NCI-H526 (cell line): ENCODE measurements at places on chromosomes 11 and 22.

DNA sequence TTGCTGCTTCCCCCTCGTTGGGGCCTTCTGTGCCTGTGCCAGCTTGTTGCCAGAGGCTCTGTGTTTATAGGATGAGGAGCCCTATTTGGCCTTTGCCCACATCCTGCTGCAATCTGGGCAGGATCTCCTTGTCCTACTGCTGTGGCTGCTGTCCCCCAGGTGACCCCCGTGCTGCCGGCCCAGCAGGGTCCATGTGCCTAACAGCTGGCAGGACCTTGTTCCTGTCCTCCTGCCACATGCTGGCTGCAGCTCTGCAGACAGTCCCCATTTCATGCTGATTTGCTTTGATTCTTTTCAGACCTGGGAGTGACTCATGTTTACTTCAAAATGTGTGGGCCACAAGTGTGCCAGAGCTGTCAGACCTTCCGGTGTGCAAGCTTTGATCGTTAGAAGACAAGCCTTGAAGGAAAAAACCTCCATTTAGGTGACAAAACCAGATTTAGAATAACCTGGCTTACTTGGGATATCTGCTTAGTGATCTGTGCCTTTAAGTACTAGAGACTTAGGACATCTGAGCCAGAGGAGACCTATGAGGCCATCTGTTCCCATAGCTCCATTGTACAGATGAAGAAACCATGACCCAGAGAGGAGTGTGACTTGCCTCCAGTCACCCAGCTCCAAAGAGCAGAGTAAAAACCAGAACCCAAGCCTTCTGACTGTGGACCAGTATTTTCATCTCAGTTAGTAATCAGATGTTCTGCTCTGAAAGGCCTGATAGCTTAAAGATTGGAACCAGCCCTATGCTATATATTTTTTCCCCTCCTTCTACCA, 11.1 kb downstream of the NAV2 start:
- no peak for DNase-seq

- DNase-seq = no peak
These were observed at the start of gene CASP12 for GRCh38 chr11:104897891-104898684. TSS of gene CASP12 (minus strand) at chr11:104898460.

- DNase-seq = no peak
These were observed 43.2 kb upstream of the FADD start for GRCh38 chr11:70159627-70160570.

DNA sequence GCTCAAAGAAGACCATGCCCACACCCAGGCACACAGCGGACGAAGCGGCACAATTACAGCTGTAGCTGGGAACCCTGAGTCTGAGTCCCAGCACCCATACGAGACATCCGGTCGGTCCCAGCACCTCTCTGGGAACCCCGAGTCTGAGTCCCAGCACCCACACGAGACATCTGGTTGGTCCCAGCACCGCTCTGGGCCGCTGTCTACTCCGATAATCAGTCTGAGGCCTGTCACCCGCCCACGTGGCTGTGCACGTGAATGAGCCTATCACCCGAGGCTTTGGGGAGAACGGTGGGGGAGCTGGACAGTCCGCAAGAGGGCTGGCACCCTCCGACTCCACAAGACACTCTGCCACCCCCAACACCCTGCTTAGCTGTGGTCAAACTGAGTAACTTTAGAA, 6.2 kb downstream of the TTLL8 start:
- no peak for DNase-seq

- no peak for DNase-seq
These were observed 125.5 kb downstream of the KCNQ1 start for GRCh38 chr11:2570211-2570811.

DNA sequence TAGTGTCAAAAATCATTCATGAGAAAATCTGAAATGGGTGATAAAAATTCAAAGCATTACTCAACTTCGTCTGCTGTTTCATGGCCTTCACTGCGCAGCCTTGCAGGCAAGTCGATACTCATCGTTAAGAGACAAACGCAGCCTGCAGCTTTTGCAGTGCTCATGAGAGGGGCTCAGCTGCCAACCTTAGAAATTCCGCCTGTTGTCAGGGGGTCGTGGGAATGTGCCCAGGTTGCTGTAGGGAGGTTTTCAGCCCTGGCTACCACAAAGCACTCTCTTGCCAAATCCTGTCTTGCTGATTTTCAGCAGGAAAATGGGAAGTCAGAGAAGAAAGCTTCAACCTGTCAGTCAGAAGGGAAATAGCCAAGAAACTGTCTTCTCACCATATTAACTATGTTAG, 25.4 kb upstream of the GRAMD1B start:
- no peak for DNase-seq

DNA sequence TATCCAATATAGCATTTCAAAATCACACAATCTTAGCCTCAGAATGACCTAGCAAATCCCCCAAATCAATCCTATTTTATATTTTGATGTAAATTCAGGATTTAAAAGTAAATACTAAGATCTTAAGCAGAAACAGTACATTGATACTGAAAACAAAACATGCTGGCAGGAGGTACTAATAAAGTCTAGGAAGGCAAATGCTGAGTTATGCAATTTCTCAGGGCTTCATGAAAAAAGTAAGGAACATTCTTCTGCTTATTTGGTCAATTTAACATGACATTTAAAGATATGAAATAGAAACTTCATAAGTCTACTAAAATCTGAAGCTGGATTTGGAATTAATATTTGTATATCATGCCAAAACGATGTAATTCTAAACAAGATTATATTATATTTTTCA, 153.3 kb downstream of the SWAP70 start:
- DNase-seq = no peak

DNA sequence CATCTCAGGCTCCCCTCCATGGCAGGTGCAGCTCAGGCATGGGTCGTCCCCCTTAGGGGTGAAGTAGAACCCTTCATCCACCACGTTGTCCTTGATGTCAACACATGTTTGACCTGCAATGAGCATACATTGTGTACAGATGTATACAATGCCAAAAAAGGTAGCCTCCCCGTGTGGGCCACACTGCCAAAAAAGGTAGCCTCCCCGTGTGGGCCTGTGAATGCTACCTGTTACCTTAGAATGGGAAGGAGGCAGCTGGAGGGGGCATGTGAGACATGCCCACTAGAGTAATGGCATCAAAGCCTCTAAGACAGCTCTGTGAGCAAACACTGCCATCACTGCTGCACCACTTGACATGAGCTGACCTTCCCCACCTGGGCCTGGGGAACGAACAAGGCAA, 73.7 kb downstream of the DGCR2 start:
- no peak for DNase-seq

DNA sequence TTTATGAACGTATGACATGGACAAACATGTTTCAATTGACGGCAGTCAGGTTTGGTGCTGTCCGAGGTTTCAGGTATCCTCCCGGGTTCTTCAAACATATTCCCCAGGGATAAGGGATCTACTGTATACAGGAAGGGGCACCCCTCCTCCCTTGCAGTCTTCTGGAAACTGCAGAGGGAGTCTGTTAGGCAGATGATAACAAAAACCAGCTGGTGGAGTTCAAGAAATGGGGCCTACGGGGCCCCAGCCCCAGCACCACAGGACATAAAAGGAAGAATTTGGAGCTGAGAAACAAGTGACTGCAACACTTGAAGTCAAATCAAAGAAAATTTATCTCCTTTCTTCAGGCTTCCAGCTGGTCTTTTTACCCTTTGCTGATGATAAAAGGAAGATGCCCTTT, 32.1 kb downstream of the SNU13 start:
- no peak for DNase-seq

DNA sequence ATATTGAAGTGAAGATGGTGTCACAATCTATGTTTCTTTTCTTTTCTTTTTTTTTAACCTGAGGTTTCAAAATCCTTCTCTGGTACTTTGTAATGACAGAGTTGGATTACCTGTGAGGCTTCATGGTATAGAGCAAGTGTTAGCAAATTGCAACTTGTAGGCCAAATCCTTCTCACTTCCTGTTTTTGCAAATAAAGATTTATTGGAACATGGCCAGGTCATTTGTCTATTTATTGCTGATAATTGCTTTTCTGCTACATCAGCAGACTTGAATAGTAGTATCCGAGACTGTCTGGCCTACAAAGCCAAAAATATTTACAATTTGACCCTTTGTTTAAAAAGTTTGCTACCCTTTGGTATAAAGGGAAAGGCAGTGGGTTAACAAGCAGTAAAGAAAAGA, 1059.4 kb upstream of the CCDC90B start:
- DNase-seq = no peak

DNA sequence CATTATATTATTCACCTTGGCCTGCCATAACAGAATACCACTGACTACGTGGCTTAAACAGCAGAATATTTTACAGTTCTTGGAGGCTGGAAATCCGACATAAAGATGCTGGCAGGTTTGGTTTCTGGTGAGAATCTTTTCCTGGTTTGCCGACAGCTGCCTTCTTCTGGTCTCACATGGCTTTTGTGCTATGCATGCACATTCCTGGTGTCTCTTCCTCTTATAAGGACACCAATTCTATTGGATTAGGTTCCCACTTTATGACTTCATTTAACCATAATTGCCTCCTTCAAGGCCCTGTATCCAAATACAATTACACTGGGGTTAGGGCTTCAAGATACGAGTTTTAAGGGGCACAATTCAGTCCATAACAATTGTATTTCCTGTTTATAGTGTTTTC, 17.1 kb downstream of the RNF214 start:
- DNase-seq = no peak

DNA sequence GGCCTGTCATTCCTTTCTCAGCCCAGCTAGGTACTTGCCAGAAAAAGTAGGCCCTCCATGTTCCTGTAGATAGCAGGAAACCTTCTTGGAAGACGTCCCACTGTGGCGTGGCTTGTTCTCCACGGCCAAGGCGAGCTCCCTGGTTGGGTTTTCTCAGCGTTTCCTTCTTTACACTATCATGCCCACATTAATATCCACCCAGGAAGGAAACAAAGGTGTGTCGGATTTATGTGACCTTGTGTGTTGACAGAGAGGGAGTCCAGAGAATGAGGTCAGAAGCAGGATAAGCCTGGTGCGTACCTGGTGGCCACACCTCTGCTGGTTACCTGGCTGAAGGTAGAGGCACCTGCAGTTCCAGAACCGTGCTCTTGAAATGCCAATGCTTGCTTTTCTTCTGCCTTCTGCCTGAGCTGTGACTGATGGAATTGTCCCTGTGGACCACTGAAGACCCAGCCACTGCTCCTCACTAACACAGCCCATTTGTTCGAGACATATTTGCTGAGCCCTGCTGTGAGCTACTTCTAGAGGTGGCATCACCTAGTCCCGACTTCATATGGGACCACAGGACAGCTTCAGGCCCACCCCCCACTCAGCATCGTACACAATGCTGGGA, 7.9 kb downstream of the ASPHD2 start:
- no peak for DNase-seq

DNA sequence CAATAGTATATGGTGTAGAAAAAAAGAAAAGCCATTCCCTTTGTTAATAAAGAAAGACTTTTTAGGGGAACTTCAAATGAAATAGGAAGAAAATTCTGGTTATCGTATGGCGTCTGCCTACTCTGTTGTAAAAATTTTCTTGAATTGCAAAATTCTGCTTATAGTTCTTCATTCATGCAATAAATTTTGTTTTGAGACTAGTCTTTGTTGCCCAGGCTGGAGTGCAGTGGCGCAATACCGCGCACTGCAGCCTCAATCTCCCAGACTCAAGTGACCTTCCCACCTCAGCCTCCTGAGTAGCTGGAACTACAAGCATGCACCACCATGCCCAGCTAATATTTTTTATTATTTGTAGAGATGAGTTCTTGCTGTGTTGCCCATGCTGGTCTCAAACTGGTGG, 5.8 kb downstream of the DDIAS start:
- no peak for DNase-seq

DNA sequence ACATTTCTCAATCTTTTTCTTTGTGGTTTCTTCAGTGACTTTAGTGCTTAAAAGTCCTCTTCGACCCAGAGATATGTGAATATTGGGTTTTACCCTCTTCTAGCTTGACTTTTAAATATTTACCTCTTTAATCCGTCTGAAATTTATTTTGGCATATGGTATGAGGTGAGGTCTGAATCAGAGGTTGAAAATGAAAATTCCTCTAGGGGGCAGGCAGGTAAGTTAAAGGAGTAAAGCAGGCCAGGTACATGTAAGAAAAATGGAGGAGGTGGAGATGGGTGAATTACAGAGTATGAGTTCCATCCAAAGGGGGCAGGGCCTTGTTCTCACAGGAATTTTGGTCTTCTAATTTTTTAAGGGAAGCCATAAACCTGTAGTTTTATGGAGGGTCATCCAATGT, 263.8 kb upstream of the NARS2 start:
- DNase-seq = peak; percentile 45

DNA sequence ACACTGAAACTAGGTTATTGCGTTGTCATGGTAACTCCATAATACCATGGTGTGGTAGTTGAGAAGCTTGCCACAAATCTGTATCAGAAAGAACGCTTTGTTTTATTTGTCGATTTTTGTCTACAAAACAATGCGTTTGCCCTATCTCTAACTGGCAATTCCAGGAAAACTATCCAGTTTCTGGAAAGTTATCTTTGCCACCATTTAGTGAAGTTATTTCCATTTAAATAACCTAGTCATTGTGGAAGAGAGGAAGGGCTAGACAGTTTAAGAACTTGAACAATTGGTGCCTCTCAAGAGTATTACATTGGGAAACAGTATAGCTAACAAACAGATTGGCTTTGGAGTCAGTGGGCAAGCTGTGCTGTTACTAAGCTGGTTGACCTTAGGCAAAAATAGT, 7.9 kb downstream of the HSD17B12 start:
- no peak for DNase-seq

GRCh38 chr22:44340271-44341239, 27.8 kb upstream of the SHISAL1 start:
- DNase-seq = no peak

DNA sequence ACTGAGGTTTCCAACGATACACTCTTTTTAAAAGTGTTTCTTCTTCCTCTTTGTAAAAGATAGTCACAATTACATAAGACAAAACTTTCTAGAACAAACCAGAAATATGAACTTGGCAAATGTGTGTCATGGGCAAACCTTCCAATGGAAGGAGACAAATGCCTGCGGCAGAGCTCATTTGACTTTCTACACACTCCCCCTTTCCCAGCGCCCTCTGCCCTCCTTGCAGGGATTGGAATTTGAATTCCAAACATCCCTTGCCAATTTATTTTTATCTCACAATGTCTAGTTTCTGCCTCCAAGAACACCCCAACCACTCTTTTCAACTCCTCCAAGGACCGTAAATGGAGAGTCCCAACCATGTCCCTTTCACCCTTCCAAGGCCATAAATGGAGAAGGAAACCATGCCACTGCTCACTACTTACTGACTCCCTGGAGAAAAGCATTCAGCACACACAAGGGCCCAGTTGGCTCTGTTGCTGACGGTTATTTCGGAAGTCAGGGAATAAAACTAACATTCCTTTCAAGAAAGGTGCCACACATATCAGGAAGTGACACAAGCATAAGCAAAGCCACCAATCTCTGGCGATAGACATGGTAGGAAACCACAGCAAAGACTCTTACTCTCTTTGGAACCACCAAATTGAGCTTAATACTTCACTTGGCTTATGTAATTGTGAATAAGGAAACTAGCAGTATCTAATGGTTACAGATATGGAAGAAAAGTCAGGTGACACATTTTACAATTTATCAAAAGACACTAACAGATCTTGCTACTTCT, 15.0 kb upstream of the ESAM start:
- DNase-seq = no peak

GRCh38 chr11:78567209-78567608, 7.5 kb downstream of the NARS2 start:
- DNase-seq = no peak
